Posterior vena cava (tissue), 2 donors: ENCODE measurements at places on chromosomes 6 and 20. TPM values are rescaled to one million over a fixed set of nuclear protein-coding genes. Genes with fewer than 3 reads are reported as not detected.

- DNase-seq, result peak; percentile 90
Observed at GRCh38 chr6:34248198-34248726, 544 bp downstream of the SMIM29 start.

The LY6G6D gene
- not detected for total RNA-seq

DNA sequence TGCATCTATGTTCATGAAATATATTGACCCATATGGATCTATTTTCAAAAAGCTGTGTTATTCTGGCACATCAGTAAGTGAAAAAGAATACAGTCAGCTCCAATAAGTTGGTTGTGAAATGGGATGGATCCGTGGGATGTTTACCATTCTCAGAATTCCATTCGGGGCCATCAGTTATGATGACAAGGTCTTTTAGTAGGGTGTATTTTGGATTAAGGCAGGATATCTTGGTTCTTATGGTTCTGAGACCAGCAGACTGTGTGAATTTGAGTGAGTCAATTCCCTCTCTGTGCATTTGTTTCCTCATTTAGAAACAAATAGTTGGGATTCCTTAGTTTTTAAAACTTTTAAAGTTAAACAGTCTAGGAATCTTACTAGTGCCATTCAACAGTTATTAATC is 287.4 kb downstream of the CD109 start:
- DNase-seq, result no peak

The SLC17A4 gene
- total RNA-seq, result not detected

The ABHD16A gene
- 39.4 TPM for total RNA-seq

- DNase-seq, result no peak
Observed at GRCh38 chr20:8909596-8909995, 159.3 kb upstream of the PLCB4 start.

DNA sequence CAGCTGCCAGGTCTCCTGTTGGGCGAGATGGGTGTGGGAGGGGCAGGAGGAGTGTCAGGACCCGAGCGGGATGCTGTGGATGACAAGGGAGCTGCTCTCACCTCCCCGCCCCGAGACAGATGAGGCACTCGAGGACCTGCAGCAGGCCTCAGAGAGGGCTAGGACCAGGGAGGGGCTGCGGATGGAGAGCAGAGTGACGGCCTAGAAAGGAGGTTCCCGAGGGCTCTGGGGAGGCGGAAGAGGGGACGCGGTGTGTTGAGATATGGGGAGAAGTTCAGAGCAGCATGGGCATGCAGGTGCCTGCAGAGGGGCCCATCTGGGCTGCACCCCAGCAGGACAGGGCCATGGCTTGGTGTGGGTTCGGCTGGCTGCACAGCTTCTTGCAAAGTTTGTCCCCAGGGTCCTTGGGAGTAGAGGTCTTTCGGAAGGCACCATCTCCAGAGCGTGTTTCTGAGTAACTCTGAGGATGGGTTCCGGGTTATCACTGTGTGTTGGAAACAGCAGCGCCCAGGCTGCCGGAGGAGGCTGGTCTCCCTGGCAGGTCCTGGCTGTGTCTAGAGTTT is 104.6 kb downstream of the PAX1 start:
- no peak for DNase-seq

DNA sequence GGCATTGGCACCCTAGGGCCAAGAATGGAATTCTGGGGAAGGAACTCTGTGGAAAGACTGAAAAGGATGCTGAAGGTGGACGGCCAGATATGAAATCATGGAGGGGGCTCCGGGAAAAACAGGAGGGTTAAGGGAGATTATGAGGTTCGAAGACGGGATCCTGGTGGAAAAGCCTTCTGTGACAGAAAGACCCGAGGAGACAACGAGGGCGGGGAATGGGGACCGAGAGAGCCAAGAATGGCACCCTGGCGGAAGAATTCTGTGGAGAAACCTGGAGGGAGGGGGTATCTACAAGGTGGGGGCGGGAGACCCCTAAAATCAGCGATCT is 426 bp downstream of the TRMT6 start:
- no peak for DNase-seq

GRCh38 chr6:1986454-1987243 is 258.8 kb downstream of the GMDS start:
- DNase-seq, result no peak

DNA sequence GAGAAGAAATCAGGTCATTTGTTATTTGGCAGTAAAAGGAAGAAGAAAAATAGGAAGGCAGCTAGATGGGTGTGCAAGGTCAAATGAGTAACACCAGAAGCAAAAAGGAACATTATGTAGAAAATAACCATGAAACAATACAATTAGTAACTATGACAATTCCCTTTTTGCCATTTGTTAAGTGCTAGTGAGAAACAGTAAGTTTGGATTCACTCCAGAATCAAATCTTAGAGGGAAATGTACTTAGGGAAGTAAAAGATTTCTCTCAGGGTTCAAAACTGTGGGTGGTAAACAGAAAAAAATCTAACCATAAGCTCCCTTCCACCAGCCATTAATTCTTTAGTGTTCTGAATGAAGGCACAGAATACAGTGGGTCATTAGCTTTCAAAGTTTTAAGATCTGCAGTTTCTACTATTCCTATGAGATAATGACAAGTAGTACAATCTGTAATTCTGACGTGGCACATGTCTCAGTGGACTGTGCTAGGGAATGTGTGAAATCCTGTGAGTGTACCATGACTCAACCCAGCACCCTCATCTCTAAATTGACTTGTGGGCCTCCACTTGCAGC is 17.1 kb downstream of the REPS1 start:
- DNase-seq, result no peak

The PRRT1 gene
- total RNA-seq, result 2.6 TPM

GRCh38 chr6:25934735-25935313 is 4.3 kb upstream of the SLC17A2 start:
- no peak for DNase-seq

DNA sequence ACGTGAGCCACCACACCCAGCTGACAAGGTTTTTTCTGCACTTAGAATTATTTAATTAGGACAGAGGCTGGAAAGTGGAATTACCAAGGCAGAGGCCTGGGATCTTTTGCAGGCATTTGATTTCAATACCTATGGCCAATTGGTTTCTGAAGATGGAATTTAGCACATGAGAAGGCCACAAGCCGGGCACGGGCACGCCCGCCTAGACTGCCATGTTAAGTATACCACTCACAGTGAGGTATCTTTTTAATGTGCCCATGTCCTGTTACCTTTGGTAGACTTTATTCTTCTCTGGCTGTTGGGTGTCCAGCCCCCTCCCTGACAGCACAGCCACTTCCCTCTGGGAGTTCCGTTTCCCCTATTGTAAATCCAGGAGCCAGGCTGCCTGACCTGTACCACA is 18.0 kb upstream of the TAF8 start:
- DNase-seq, result peak; percentile 47

DNA sequence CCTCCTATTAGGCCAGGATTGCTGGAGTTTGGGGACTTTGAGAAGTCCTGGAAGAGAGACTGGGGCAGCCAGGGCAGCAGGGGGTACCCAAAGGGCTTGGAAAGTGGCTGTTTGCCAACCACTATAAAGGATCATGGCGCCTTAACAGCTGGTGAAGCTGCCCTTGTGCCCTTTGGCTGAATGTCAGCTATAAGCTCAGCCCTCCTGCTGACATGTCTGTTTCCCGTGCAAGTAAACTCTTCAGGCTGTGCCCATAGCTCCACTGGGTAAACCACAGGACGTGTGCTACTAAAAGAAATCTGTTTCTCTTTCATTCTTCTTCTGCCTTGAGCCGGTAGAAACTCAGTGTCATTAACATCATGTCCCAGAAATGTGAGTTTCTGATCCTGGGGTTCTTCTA is 97.3 kb downstream of the CAP2 start:
- DNase-seq, result no peak

The TAP2 gene
- 23.3 TPM for total RNA-seq

The TRIM31 gene
- total RNA-seq, result not detected

- DNase-seq, result peak; percentile 94
Observed at GRCh38 chr6:125301435-125302391, at the start of gene HDDC2. HDDC2 (minus strand) TSS chr6:125301967; CDS start chr6:125301932, 35 bp downstream.

The PRSS35 gene
- 1.8 TPM for total RNA-seq
